ENCODE measurements at places on chromosomes 16 and 17.
A peak's percentile ranks its signal among the peaks of the same experiment; 100 is the strongest.

- no peak for DNase-seq
Measured at GRCh38 chr16:83355570-83356218, 452.1 kb upstream of the HSBP1 start.

GRCh38 chr16:86033016-86033474, 134.1 kb downstream of the IRF8 start:
- DNase-seq, result no peak

- no peak for DNase-seq
Measured at GRCh38 chr17:58262149-58262548, 18.6 kb downstream of the MPO start.

DNA sequence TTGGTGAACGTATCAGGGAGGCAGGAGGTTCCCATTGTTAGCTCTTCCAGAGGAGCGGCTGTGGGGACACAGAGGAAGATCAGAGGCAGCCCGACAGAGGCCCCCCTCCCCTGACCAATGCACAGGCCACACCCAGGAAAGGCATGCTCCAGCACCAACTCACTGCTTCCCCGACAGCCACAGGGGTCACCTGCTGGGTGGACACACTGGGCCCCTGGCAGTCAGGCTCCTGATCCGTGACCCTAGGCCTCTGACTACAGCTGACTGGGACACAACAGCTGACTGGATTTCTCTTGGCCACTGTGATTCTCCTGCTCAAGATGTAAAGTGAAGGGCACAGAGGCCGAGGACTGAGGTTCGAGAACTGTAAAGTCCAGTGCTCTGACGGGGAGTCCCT, 63.5 kb downstream of the IL21R start:
- DNase-seq, result no peak

GRCh38 chr16:336269-336668, 16.3 kb downstream of the AXIN1 start:
- DNase-seq, result no peak

DNA sequence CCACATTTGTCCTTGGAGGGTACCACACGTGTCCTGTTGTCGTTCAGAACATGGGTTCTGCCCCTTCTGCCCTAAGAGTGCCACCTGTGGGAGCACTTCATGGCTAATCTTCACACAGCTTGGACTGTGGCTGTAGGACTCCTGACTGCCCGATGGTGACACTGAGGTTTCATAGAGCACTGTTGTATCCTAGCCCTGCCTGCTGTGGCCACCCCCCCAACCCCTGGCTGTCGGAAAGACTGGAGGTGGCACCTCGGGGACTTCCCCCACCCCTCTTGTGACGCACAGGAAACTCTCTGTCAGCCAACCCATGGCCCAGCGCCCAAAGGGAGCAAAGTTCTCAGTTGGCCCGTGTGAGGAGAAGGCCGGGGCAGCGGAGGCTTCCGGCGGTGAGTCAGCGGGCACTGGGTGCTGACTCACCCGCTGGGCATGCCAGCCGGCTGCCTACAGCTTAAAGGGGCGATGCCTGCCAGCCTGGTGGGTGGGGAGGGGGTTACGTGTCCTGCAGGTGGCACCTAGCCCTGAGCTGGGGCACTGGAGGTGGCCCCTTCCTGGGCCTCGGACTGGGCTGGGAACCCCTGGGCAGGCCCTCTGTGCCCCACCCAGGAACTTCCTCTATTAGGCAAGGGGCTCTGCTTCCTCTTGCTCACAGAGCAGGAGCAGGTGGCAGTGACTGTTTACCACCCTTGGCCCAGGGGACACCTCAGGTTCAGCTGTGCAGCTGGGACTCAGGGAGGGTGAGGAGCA, 3.4 kb downstream of the MAP2K3 start:
- peak; percentile 97 for DNase-seq

DNA sequence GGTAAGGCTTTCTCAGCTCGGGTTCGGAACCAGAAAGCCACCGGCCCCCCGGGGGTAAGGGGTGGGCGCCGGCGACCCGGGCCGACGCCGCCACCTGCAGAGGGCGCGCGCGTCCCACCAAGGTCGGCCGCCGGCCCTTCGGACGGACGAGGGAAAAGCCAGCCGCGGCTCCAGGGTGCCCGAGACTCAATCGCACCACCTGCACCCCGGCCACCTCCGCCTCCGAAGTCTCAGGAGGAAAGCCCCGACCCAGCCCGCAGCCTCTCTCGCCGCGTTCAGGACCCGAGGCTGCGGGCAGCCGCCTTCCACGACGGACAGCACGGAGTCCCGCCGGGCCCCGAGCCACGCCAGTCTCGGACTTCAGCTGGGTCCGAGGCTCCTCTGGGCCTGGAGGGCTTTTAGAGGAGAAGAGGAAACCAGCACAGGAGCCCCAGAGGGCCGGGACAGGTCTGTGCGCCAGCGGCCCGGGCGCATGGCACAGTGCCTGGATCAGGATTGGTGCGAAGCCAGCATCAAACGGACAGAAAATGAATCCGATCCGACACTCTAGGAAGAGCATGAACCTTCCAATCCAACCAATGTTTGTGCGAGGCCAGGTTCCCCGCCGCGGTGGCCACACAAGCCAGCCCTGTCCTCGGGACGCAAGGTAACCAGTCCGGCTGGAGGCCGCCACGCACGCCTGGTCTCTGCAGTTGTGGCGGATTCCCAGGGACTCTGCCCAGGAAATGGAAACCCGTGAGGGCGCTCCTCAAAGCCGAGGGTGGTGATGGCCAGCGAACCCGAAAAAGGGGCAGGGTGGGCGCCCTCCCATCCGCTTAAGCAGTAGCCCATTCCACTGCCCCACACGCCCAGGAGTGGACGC, 6.7 kb downstream of the CBX8 start:
- peak; percentile 66 for DNase-seq

- DNase-seq, result no peak
Measured at GRCh38 chr17:33651686-33652085, 358.6 kb upstream of the ASIC2 start.

- DNase-seq, result no peak
Measured at GRCh38 chr16:73166947-73167550, 119.1 kb upstream of the ZFHX3 start.

DNA sequence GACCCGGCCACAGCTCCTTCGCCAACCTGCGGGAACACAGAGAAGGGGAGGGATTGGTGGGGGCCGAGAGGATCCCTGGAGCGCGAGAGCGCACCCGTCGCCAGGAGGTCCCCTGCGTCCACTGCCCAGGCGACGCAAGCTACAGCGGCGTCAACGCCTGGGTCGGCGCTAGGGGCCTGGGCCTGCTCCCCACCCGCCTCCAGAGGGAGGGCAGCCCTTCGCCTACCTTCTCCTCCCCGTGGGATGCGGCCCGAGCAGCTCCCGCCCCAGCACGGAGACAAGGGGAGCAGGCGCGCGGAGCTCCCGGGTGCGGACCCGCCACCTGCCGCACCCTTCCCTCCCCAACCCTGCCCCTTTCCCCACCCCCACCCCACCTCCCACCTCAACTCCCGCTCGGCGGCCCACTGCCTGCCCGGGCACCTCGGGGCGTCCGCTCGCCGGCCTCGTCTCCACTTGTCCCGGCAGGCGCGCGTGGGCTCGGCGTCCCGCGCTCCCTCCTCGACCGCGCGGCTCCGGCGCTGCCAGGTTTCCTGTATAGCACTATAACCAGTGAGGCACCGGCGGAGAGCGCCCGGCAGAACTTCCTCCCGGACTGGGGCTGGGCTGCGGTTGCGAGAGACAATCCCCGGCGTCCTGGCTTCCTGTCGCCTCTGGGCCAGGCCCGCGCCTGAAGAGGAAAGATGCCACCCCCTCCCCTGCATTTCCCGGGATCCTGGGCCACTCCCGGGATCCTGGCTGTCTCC, 119.1 kb upstream of the SMURF2 start:
- DNase-seq, result peak; percentile 55

DNA sequence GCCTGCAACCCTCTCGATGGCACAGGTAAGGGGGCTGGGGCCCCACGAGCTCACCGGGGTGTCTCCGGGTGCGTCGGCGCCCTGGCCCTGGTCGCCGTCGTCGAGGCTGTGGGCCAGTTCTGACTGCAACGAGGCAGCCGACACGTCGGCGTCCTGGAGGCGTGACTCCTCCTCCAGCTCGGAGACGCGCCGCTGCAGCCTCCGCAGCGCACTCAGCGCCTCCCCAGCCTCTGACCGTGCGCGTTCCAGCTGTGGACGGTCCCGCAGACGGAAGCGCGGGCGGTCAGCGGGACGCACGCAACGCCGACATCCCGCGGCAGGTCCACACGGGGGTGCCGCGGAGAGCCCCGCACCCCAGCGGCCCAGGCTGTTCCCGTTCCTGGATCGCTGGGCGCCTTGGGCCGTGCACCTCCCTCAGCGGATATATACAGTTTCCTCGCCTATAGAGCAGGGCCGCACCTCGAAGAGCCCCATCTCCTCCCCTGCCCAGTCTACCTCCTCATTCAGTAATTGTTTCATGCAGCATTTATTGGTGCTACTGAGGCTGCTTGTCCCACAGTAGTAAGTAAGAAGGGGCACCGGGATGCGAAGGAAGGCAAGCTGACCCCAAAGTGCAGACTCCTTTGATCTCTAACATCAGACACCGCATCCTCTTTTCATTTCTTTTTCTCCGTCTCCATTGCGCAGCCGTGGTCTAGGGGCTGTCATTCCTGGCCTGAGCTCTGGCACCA, 5.8 kb downstream of the THOC6 start:
- DNase-seq, result peak; percentile 68

- DNase-seq, result peak; percentile 52
Measured at GRCh38 chr17:66508896-66509844, 206.8 kb downstream of the PRKCA start.

- no peak for DNase-seq
Measured at GRCh38 chr17:71417142-71417541, 703.7 kb upstream of the SOX9 start.

DNA sequence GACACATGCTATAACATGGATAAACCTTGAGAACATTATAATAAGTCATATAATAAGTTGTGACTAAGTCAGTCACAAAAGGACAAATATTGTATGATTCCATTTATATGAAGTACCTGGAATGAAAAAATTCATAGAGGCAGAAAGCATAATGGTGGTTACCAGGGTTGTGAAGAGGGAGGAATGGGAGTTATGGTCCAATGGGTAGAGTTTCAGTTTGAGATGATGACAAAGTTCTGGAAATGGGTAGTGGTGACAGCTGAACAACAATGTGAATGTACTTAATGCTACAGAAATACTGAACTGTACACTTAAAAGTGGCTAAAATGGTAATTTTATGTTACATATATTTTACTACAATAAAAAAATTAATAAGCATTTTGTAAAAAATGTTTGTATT, 49.7 kb downstream of the MYO1D start:
- no peak for DNase-seq

- DNase-seq, result no peak
Measured at GRCh38 chr17:59765038-59765437, 57.6 kb downstream of the VMP1 start.

- no peak for DNase-seq
Measured at GRCh38 chr17:83147280-83147679, 67.9 kb downstream of the METRNL start.

GRCh38 chr17:77214328-77214727, 73.6 kb downstream of the SEC14L1 start:
- no peak for DNase-seq

DNA sequence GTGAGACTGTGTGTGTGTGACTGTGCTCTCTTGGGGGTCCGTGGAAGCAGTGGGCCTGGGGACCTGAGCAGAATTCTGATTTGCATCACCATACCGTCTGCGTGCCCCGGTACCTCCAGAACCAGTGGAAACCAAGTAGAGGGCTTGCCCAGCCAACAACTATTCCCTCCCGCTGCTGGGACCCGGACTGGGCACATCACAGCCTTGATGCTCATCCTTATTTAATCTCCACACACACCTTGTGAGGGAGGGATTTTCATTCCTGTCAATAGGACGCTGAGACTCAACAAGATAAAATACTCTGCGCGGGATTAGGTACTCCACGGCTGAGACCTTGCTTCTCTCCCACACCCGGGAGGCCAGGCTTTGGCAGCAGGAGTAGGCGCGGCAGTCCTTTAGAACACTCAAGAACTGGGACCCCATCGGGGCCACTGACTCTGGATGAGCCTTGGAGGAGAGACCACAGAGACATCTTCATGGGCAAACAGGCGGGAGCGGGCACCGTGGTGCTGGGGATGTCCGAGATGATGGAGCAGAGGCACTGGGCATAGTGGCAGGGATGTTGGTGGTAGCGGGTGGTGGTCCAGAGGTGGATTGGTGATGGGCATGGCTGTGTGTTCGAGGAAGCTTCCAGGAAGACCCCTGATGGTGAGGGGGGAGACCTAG, 208.0 kb downstream of the NTN1 start:
- DNase-seq, result no peak

DNA sequence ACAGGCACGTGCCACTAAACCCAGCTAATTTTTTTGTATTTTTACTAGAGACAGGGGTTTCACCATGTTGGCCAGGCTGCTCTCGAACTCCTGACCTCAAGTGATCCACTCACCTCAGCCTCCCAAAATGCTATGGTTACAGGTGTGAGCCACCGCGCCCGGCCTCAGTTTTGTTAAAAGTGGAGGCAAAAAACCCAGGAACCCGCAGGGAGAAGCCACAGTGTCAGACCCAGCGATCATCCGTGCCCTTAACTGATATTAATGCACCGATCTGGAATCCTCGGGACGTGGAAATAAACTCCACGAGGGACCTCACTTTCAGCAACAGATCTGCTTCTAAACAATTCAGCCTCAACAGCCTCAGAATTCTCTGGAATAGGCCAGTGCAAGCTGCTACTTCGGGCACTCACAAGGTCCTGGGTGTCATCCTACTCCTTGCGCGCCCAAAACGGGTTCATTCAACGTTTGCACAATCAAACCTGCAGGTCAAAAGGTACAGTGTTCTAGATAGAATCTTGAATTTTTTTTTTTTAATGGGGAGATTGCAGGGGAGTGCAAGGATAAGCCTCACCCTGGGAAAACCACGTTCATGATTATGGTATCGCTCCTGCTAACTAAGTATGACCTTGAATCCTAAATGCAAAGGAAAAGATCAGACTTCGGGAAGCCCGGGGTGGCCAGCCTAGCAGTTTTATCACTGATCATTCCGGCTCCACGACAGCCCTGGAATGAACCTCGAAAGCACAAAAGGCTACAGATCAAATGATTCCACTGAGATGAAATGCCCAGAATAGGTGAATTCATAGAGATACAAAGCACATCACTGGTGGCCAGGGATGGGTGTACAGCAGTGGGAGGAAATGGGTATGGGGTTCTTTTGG, 22.4 kb downstream of the LITAF start:
- no peak for DNase-seq

- DNase-seq, result no peak
Measured at GRCh38 chr17:49920030-49920769, 48.8 kb upstream of the DLX4 start.

DNA sequence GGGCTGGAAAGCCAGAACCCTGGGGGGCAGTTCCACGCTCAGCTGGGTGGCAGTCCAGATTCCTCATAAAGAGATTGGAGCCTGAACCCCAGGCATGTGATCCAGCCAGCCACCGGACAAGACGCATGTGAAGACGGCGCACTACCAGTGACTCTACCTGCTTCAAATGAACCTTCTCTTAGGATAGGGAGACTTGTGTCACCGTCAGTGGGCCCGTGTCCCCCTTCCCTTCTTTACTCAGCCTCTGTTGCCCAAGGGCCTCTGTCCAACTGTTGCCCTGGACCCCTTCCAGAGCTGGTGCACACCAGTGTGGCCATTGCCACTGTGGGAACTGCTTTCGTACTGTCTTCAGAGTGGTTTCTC, 18.2 kb downstream of the CLUAP1 start:
- no peak for DNase-seq

Measured in stimulated activated naive CD8-positive, alpha-beta T cell treated with anti-CD3 and anti-CD28 coated beads, Interleukin-15, Interleukin-2, amounts not matched to agents 100 U/mL and 50 U/mL, for 24 hours (primary cell).